RKO (cell line): ENCODE measurements at places on chromosomes 4 and X.

- no peak for DNase-seq
Measured at GRCh38 chrX:10028283-10029104, 61.3 kb downstream of the CLDN34 start.

- DNase-seq: peak; percentile 47
Measured at GRCh38 chr4:72319601-72320021, 249.4 kb downstream of the ADAMTS3 start.

GRCh38 chr4:184114431-184114830 is 103.2 kb downstream of the ENPP6 start:
- no peak for DNase-seq

- no peak for DNase-seq
Measured at GRCh38 chr4:129738175-129738574, 642.2 kb downstream of the C4orf33 start.

- no peak for DNase-seq
Measured at GRCh38 chr4:2515830-2516550, 20.5 kb upstream of the FAM193A start.

DNA sequence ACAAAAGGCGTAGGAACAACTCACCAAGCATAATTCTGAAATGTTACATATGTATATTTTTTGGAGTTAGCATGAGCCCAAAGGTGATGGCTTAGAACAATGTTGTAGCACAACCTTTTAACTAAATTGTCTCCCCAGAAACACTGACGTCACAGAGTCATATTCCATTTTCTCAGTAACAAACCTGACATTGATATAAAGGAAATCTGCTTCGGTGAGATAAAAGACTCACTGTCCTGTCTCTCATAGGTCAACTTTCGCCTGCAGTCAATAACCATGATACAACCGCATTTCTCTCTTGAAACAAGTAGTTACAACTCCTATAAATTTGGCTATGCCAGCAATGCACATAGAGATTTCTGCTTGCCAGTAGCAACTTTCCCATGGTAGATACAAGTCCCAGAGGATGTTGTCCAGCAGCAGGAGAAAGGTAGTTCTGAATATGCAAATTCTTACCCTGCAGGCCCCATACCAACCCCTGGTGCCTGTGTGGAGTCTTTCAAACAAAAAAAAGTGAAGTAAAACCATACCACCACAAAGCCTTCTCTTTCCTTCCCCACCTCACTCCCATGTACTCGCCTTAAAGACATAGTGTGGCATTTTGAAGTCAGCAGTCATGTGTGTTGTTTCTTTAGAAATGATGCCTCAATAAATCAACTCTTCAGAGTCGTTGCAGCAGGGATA is 47.9 kb downstream of the MTM1 start:
- no peak for DNase-seq

GRCh38 chrX:123215397-123216089 is 31.5 kb downstream of the GRIA3 start:
- DNase-seq: no peak
